Stimulated activated CD4-positive, alpha-beta T cell treated with anti-CD3 and anti-CD28 coated beads, TNF-alpha, amount 100 ng/mL, for 1 hour (primary cell): ENCODE measurements at places on chromosomes 11 and 22.

DNA sequence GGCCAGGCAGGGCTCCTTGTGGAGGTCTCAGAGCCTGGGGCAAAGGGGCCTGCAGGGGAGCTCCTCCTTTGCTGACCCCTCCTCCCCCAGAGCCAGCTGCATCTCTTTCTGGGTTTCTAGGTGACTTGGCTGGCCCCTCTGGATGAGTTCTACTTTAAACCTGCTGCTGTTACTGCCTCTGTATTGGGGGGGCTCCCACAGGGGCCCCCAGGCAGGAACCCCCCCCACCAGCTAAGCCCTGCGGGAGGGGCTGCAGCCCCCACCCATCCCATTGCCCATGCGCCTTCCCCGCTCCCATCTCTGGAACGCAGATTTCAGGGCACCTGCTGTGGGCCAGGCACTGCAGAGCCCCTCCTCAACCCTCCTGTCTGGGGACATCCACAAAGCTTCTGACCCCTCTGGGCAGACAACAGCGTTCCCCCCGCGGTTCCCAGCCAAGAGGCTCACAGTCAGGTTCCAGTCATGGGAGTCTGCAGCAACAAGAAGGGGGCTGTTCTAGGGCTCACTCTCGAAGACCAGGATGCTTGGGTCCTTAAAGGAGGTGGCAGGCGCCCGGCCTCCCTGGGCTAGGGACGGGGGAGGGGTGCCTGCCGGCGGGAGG, 815 bp upstream of the PLCB3 start:
- no peak for DNase-seq

GRCh38 chr11:111910676-111911562, 651 bp downstream of the CRYAB start:
- DNase-seq, result no peak

- no peak for DNase-seq
Measured at GRCh38 chr22:39808081-39808480, 85.5 kb downstream of the ENTHD1 start.

- no peak for DNase-seq
Measured at GRCh38 chr22:50313600-50313999, 6.2 kb upstream of the PLXNB2 start.

- no peak for DNase-seq
Measured at GRCh38 chr11:76706667-76707066, 36.1 kb upstream of the LRRC32 start.

DNA sequence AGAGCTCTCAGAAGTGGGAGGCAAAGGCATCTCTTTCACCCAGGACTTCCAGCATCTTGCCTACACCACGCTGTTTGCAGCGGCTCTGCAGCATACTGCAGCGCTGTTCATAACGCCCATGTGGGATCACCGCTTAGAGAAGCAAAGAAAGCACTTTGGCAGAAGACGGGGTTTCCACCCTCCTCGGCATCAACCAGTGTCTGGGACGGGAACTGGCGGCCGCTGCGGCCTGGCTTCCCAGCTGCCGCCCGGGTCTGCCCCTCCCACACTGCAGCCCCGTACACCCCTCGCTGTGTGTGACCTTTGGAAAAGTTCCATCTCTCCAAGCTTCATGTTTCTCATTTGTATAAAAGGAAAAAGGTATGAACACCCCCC, 545 bp upstream of the TIRAP start:
- DNase-seq, result no peak

DNA sequence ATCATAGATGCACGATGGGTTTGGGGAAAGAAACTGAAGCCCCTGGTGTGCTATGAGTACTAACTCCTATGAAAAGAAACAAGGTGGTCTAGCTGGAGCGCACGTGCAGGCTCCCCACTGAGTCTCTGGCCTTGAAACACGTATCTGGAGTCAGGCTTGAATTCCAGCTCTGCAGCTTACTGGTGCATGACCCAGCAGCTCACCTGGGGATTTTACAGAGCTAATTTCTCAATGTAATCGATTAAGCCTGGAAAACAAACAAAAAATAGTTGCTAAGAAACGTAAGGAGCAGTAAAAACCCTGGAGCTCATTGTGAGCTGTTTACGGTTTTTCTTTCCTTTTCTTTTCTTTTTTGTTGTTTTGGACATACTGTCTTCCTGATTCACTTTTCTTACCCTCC, 12.3 kb downstream of the KCNJ1 start:
- DNase-seq, result no peak

DNA sequence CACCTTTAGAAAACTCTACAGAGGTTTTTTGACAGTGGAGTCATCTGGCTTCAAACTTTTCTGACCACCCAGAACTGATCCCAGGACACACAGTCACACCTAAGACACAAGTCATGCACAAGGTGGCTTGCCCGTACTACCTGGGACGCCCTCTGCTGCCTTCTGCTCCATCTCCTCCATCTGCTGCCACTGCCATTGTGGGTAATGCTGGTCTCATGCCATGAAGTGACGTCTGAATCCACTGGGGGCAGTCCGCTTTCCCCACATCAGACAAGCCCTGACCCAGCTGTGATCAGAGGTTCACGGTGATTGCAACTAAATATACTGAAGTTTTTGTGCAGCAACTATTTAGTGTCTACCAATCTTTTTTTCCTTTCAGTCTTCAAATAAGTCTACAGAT, 5.4 kb upstream of the NDUFS8 start:
- DNase-seq, result no peak

- DNase-seq, result no peak
Measured at GRCh38 chr11:134181707-134182106, 42.1 kb downstream of the NCAPD3 start.

GRCh38 chr22:23399367-23400285, 180.5 kb downstream of the IGLL1 start:
- no peak for DNase-seq

DNA sequence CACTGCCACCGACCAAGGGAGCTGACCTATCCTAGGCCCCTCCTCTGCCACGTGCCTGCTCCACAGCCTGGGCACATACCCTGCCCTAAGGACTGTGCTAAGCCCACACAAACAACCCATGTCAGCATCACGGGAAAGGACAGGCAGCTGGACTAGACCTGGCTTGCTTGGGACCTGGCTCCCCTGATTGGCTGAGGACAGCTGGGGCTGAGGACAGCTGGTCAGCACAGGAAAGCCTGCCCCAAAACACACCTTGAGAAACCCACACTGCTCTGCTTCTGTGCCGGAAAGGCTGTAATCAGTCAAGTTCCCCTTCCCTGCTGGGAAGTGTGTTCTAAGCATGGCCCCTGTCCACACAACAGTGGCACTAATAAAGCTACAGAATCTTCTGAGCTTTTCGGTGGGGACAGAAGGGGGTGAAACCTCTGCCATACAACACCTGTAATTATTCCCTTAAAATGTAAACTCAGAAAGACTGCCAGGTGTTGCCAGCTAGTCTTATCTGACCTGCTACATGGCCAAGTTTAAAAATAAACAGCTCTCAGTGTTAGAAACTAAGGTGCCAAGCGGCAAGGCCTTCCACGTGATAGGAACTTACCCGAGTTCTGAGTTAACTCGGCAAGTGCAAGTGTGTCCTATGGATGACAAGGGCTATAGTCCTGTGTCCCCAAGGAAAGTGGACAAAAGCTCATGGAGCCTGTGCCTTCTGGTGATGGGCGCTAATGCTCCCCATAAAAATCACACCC, 35.7 kb upstream of the ARFGAP3 start:
- no peak for DNase-seq

GRCh38 chr11:120959189-120959588, 64.7 kb upstream of the TBCEL start:
- DNase-seq, result no peak

GRCh38 chr11:65982824-65983588, 19.0 kb downstream of the EIF1AD start:
- no peak for DNase-seq

DNA sequence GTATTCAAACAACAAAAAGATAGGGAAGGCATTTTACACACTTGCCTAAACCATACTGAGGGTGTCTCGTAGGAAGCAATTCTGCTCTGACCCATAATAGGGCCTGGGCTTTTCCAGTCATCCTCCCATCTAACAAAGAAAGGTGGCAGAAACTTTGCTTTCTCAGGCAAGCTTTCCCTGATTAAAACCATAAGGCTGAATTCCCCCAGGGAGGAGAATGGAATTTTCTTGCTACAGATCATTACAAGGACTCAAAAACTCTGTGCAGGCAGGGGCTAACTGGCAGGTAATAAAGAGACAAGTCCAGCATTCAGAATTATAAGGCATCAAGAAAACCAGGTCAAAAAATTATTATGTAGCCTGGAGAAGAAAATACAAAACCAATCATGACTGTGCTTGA, 90.4 kb downstream of the RBFOX2 start:
- DNase-seq, result no peak

GRCh38 chr11:92556431-92556830, 331.8 kb downstream of the FAT3 start:
- DNase-seq, result no peak

DNA sequence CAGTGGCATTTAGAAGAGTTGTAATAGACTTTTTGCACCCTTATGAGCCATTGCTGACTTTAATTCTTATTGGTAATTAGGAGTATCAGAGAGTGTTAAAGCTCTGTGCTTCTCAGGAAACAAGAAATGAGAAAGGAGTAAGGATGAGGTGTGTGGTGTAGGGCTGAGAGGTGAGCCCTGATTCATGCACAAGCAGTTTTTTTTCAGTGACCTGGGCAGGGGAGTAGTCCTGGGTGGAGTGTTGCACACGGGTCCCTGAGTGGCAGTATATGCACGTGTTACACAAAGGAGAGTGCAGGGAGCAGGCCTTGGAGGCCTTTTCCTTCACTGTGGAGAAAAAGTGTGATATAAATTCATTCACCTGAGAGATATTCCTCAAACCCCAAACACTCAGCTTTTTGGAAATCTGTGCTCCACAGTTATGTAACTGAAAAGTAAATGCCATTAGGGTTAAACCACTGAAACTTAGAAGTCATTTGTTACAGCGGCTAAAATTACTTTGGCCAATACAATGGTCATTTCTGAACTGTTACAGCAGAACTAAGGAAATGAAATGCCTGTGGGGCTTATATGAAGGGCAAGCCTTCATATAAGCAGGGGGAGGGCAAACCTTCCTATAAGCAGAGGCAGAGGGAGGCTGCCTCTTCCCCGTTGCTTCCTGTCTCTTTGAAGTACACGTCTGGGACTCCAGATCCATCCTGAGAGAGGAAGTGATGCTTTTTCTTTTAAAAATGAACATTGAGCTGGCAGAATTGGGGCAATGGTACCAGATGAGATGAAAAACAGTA, 62.6 kb upstream of the OLFML1 start:
- DNase-seq, result no peak

DNA sequence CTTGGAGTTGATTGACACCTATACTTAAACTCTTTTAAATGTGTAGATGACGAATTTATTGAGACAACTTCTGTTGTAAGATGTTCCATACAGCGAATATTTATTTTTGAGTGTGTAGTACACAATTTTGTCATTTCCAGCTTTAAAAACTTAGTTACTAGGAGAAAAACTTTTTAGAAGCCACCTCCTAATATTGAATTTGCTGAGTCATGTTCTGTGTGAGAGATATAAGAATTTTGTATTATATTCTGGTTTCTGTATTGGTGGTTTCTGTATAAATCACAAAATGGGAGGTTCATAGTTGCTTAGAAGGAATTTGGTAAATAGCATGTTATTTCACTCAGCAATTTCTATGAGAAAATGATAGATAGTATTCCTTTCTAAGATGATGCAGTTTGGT, 171.3 kb downstream of the WNT11 start:
- DNase-seq, result no peak

DNA sequence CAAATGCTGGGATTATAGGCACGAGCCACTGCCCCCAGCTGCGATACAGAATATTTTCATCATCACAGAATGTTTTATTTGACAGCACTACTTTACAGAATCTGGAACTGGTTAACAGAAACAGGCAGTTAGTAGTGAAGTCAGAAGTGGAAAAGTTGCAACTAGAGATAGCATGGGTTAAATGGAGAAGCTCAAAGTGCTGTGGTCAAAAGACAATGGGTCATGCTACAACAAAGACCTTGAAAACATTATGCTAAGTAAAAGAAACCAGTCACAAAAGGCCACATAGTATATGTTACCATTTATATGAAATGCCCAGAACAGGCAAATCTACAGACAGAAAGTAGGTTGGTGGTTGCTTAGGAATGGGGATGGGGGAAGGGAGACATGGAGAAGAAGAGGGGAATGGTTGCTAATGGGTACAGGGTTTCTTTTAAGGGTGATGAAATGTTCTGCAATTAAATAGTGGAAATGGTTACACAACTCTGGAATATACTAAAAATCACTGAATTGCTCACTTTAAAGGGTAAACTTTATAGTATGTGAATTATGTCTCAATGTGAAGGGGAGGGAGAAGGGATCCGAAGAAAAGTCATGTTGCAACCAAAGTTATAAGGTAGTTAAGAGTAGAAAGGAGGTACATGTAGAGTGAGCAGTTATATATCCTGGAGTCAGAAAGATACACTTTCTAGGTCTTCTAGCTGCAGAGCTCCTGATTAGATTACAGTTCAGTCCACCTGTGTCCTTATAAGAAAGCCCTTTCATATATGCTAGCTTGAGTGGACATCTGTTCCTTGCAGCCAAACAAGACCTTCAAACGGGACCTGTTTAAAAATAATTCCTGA, 46.3 kb upstream of the RAPSN start:
- no peak for DNase-seq

DNA sequence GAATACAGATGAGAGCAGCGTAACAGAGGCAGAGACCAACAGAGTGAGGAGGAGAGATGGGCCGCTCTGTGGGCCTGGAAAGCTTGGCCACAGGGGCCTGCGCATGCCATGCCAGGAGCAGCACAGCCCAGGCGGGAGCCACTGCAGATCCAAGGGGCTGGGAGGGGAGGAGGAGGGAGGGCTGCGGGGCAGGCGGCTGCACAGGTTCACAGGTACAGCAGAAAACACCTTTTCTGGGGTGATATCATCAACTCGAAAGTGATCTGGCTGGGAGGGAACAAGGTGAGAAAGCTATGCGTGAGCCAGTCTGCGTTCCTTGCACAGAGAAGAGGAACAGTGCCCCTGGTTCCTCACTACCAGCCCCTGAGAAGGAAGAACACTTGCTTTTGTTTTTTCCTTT, 14.8 kb downstream of the VPS37C start:
- DNase-seq, result no peak

DNA sequence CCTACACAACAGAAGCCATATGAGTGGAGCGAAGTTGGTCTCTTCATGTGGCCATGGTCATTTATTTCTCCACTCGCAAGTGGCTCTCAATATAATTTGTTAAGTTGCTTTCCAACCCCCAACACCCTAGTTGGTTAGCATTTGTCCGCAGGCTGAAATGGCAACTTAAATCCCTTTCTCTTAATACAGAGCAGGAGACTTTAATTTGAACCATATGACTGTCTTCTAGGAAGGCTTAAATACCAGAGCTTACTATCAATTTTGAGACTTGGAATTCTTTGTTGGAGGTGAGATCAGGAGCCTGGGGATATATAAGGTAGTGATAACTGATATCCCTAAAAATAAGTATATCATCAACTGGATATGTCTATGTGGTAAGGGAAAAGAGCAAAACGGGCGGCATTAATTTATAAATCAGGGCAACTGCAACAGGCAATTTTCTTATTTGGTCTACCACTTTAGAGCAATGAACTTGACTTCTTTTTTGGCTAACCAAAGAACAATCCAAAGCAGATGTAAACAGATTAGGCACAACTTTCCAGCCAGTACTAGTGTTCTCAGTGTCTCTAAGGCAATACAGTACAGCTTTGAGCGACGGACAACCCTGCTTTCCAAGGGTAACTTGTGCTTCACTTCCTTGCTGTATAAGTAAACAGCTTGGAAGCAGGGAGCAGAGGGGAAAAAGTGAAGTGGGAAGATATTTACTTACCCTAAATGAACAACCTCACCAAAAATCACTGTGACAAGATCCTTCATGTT, 74.7 kb upstream of the APOA1 start:
- DNase-seq, result no peak
